ENCODE measurements at places on chromosomes 7 and 10.

- DNase-seq, result no peak
Observed at GRCh38 chr7:101428093-101428866, 65.6 kb downstream of the COL26A1 start.

DNA sequence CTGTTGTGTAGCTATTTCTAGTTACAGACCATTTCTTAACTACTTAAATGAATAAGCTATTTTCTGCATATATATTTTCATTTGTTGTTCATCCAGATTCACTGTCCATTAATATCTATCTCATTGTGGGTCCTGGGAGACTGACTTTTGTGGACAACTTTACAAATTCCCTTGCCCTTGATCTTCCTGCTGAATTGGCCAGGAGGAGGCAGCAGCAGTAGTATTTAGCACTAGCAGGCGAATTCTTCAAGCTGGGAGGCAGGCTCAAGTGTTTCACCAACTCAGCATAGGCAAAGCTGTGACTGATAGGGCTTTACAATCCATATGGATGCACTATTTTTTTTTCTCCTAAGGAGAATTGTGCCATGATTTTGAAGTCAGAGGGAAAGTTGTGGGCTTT, 461.0 kb upstream of the NRG3 start:
- no peak for DNase-seq

GRCh38 chr7:88073626-88074025, 139.6 kb downstream of the ADAM22 start:
- DNase-seq, result no peak

DNA sequence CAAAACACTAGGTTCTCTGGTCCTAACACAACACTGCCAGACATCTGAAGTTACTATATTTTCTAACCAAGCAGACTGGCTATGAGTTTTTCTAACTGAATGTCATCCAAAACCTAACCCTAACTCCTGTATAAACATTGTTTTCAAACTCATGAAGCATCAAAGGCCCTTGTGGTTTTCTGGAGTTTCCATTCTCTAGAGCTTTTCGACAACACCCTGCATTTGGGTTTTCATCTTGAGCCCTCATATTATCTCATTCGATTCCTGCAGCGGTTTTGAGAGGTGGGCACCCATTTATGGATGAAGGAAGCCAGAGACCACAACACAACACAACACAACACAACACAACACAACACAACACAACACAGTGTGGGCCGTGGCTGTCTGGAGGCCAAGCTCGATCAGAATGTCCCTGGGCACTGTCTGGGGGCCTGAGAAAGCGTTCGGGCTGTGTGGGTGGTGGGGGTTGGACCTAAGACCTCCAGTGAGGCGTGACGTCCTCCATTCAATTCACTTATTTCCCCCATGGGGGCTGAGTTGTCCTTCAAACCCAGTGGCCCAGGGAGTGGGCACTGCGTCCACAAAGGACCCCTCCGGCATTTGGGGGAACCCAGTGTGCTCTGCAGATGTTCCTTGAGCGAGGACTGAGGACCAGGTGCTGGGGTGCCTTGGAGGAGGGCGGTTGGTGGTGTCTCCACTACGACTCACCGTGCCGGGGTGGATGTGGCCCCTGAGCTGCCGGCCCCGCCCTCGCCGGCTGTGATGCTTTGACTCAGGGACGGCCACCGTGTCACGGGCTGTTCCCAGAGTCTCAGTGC, 490.4 kb downstream of the DNAJB6 start:
- no peak for DNase-seq

DNA sequence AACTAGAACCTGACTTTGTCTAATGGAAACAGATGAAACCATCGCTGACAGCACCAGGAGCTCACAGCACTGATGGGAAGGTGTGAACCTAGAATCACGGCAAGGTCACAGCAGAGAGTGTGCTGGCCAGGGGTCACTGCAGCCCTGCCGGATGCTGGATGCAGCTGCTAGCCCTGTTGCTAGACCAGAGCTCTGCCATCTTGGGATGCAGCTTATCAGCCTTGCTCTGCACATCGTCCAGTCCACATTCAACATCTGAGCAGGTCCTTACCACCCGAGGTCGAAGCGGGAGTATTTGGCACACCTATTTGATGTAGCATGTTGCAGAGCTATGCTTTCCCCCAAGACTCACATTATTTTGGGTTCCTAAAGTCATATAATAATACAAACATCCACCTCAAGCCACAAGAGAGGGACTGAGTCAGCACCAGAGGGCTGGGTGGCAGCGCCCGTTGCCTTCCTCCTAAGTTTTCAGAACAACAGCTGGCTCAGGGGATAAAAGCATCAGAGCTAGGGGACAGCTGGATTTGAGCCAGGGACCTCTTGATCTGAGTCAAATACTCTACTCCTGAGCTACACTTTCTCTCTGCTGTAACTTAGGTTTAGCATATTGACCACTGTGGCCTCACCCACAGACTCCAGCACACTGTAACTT, 135.3 kb downstream of the ZNF467 start:
- DNase-seq, result no peak

GRCh38 chr10:126969310-126969709, 64.1 kb downstream of the DOCK1 start:
- DNase-seq, result peak; percentile 6

GRCh38 chr7:154990964-154991540, 11.9 kb downstream of the PAXIP1 start:
- no peak for DNase-seq

DNA sequence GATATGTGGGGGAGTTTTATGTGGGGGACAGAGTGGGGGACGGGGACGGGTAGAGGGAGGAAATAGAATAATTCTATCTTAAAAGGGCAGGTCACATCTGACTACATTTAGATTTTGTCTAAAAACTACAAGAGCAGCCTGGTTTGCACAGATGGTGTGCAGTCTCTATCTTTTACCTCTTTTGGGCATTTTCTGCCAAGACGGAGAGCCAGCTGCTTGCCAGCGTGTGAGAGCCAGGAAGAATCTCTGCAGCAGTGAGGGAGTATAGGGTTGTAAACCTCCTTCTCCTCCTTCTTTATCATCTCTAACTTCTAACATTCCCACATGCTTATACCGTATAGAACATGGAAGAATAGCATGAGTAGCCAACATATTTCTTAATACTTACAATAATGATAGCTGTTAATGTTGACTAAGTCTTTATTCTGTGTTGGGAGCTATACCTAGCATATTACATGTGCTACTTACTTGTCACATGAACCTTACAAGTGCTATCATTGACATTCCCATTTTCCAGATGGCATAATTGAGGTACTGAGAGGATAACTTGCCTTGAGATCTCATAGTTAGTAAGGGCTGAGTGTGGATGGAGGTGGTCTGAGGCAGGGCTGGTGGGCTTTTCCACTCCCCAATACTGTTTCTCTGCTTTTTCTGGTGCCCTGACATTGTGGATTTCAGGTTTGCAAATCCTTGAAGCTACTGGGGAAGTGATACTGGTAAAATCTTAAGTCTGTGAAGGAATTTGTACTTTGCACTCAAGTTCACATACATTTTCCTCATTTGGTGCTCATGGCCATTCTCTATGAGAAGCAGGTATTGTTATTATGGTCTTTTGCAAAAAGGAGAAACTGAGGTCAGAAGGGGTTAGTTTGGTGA, 1.1 kb downstream of the ENTPD1 start:
- DNase-seq, result no peak

- DNase-seq, result no peak
Observed at GRCh38 chr10:43985941-43986340, 337.3 kb upstream of the ZNF32 start.

DNA sequence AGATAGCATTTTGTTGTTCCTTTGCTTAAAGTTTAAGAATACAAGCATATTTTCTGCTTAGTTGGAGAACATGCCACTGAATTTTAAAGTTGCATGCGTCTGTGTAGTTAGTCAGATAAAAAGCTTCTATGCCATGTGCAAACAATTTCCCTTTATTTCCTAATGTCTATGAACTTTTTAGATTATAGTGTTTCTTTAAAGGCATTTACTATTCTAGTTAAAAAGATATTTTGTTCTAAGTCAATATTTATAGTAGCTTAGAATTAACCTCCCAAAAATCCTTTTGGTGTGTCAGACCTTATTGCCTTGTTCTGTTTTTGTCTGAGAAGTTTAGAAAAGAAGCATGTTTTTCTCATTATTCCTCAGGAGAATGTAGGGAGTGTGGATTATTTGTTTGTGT, 99.0 kb upstream of the GATA3 start:
- DNase-seq, result no peak

GRCh38 chr7:16874066-16874465, 7.7 kb downstream of the AGR3 start:
- DNase-seq, result no peak

GRCh38 chr10:29642990-29643389, 8.2 kb upstream of the SVIL start:
- DNase-seq, result peak; percentile 70

DNA sequence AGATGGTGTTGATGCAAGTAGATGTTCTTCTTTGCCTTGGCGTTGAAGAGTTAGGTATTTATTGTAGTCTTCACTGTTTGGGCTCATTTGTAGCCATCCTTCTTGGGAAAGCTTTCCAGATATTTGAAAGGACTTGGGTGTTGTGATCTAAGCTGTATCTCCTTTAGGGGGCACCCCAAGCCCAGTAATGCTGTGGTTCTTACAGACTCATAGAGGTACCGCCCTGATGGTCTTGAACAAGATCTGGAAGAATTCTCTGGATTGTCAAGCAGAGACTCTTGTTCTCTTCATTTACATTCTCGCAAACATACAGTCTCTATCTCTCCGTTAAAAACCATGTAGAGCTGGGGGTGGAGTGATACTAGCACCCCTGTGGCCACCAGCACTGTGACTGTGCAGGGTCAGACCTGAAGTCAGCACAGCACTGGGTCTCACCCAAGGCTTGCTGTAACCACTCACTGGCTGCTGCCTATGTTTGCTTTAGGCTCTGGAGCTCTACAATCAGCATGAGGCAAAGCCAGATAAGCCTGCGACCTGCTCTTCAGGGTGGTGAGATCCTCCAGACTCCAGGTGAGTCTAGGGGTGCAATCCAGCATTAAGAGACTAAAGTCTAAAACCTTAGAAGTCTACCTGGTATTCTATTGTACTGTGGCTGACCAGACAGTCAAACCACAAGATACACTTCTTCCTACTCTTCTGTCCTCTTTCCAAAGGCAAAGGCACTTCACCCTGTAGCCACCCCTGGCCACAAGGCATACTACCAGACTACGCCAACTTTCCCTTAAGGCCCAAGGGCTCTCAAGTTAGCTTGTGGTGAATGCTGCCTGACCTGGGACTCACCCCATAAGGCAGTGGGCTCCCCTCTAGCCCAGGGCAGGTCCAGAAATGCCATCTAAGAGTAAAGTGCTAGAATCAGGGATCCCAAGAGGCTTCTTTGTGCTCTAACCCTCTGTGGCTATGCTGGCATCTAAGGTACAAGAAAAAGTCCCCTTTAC, 209.7 kb upstream of the TMEM196 start:
- peak; percentile 77 for DNase-seq

DNA sequence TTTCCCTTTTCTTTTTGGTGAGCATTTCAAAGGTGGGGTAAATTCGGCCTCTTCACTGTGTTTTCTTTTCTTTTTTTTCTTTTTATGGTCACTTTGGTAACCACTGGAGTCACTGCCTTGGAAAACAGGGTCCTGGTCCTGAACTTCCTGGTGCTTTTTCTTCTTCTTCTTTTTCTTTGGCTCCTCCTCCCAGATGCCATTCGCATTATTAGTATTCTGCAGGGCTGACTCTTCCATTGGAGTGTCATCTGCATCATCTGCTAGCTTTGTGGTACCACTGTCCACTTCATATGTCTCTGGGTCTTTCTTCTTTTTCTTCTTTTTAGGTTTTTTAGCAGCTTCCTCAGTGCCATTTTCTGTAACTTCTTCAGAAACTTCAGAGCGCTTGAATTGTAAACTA, 10.5 kb downstream of the POLR1F start:
- no peak for DNase-seq

- peak; percentile 97 for DNase-seq
Observed at GRCh38 chr7:14748461-14748860, 154.1 kb downstream of the DGKB start.

- DNase-seq, result no peak
Observed at GRCh38 chr10:76071653-76072365, 640.4 kb downstream of the LRMDA start.

- DNase-seq, result no peak
Observed at GRCh38 chr10:132355754-132356153, 23.8 kb downstream of the LRRC27 start.

DNA sequence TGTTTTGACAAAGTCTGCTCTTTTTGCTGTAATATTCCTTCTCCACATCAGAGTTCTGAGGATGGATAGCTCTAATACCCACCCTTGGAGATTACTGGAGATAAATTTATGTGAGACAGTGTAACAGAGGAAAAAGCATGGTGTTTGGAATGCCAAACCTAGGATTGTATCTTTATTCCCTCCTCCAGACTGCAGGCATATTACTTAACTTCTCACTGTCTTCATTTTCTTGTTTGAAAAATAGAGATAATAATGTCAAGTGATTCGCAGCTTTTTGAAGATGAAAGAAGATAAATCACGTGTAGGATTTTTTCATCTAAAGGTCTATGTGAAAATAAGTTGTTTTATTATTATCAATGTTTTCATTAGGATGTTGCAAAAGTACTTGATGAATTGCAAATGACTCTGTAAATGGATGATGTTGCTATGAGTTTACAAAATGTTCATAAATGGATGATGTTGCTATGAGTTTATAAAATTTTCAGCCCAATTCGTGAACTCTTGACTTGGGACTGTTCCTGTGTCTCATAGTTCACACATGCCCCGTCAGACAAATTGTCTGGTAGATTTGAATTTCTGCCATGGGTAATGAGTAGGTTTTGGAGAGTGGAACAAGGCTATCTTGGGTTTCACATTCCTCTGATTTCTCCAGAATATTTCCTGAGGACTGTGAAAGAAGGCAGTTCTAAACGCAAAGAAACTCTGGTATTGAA, 113.1 kb upstream of the IGFBP3 start:
- peak; percentile 45 for DNase-seq

- no peak for DNase-seq
Observed at GRCh38 chr7:1096156-1097119, 8.5 kb downstream of the GPER1 start.

DNA sequence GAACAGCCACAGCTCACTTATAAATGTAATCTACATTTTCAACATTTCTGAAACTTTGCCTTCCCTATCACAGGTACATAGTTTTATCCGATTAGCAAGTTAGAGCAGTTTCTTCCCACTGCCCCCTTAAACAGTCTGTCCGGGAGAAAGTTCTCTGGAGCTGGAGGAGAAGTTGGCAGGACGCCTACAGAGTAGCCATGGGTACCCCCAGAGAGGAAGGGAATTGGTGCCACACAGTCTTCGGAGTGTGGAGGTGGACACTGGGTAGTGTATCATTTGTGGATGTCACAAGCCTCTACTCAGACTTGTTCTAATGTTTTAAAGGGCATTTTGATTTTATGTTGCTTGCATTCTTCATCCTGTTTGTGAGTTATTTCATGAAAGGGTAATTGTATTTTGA, 39.0 kb downstream of the TAF3 start:
- DNase-seq, result no peak

- DNase-seq, result no peak
Observed at GRCh38 chr10:71971311-71971731, 7.1 kb downstream of the CHST3 start.

GRCh38 chr7:142873281-142873784, 12.2 kb downstream of the TRPV6 start:
- peak; percentile 3 for DNase-seq

GRCh38 chr10:130169136-130169859, 33.1 kb downstream of the GLRX3 start:
- peak; percentile 44 for DNase-seq

GRCh38 chr7:155645662-155646061, 1.2 kb downstream of the RBM33 start:
- no peak for DNase-seq

- no peak for DNase-seq
Observed at GRCh38 chr7:32264702-32265284, 194.6 kb upstream of the PDE1C start.
